ENCODE measurements at places on chromosomes 1 and 21.

- no peak for DNase-seq
Observed at GRCh38 chr1:171940368-171940767, 99.1 kb downstream of the DNM3 start.

GRCh38 chr1:91349524-91349923, 55.1 kb downstream of the HFM1 start:
- no peak for DNase-seq

DNA sequence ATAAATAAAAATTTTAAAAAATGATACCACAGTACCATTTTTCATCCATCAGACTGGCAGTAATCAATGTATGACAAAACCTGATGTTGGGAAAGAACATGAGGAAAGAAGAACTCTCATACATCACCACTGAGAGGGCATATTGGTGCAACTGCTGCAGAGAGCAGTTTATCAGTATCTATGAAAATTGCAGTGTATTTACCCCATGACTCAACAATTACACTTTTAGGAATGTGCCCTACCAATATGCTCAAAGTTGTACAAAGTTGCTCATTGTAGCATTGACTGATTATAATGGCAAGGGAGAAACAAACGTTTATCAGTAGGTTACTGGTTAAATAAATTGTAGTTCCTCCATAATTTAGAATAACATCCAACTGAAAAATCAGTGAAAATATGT, 36.7 kb downstream of the CATSPERE start:
- DNase-seq, result no peak

- DNase-seq, result no peak
Observed at GRCh38 chr1:30965924-30966599, 57.5 kb upstream of the SDC3 start.

DNA sequence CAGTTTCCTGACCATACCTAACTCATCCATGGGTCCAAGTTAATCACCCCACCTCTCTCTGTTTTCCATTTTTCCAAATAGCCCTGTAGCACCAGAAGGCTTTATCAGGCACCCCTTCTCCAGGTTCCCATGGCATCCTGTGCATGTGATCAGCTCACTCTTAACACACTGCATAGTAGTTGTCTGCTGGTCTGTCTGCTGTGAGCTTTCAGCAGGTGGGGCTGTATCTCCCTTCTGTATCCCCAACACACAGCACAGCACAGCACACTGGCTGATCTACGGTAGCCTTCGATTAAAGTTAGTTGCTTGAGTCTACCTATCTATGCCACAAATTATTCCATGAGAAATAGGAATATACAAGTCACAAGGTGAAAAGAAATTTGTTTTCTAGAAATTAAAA, 54.3 kb upstream of the C1orf198 start:
- no peak for DNase-seq

GRCh38 chr1:85894651-85895050, 186.4 kb upstream of the ZNHIT6 start:
- DNase-seq, result no peak

GRCh38 chr1:7171168-7171567, 385.9 kb downstream of the CAMTA1 start:
- no peak for DNase-seq

DNA sequence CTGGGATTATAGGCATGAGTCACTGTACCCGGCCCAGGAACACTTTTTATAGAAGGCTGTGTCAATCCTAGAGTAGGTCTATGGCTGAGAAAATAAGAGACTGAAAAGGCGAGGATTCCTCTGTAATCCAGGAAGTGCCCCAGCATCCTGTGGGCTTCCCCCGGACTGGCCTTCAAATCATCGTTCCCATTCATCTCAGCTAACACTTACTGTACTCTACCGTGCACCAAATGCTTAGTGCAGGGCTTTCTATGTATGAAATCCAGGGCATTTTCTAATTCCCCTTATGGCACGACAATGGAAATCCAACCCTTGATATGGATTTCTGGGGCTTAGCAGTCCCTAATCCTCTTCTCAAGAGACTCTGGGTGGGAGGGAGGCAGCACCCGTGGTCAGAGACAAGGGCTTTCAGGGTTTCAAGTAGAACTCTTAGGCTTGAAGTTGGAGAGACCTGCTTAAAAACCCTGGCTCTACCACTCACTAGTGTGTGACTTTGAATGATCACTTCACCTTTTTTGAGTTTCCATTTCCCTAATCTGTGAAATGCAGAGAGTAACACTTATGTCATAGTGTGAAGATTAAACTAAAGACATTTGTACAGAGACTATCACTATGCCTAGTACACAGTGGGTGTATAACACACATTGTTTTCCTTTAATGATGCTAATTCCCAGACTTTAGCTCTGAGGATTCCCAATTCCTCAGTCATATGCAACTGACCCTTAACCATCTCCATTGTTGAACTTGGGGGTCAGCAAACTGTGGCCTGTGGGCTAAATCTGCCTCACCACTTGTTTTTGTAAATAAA, 20.3 kb downstream of the MECR start:
- no peak for DNase-seq

DNA sequence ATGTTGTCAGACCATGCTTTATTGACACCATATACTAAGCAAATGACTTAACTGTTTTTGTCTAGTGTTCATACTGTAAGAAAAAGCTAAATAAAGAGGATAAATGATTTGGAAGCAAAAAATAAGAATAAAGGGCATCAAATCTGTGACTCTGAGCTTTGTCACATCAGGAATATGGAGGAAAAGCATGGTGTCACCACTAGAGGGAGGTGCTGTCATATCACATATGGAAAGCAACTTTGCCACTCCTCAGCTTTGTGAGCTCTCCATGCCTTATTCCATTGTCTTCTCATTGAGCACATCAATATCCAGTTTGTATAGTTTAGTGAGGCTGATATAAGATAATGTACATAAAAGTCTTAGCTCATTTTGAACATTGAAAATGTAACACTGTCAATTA, 20.8 kb upstream of the GBP1 start:
- no peak for DNase-seq

DNA sequence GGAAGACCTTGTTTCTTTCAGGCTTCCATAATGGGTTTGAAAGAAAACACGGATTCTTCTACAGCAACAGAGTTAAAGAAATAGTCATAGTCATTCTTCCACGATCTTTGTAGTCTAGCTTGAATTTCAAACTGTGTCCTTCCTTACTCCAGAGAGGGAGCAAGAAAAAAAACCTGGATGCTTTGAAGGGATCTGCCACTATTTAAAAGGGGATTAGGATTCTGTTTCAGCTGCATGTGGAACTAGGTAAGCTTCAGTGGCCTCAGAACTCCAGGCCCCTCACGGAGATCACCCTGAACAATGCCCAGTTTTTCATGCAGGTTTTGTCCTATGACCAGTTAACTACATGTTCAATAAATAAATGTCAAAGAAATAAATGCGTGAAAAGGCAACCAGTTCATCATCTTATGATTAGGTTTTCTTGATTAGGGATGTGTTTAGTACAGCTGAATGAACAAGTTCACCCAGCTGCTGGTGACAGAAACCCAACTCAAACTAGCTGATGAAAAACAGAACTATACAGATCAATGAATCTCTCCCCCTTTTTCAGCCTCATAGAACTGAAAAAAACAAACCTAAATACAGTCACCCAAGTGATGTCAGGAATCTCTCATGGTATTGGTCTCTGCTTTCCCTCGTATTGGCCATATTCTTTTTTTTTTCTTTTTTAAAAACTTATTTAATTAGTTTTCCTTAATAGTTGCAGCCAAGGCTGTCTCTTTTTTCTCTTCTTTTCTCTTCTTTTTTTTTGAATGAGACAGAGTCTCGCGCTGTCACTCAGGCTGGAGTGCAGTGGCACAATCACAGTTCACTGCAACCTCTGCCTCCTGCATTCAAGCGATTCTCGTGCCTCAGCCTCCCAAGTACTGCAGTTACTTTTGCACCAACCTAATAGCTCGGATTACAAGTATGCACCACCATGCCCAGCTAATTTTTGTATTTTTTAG, 14.6 kb upstream of the MPZL1 start:
- DNase-seq, result no peak

- DNase-seq, result no peak
Observed at GRCh38 chr21:34035619-34036354, 37.6 kb upstream of the MRPS6 start.

DNA sequence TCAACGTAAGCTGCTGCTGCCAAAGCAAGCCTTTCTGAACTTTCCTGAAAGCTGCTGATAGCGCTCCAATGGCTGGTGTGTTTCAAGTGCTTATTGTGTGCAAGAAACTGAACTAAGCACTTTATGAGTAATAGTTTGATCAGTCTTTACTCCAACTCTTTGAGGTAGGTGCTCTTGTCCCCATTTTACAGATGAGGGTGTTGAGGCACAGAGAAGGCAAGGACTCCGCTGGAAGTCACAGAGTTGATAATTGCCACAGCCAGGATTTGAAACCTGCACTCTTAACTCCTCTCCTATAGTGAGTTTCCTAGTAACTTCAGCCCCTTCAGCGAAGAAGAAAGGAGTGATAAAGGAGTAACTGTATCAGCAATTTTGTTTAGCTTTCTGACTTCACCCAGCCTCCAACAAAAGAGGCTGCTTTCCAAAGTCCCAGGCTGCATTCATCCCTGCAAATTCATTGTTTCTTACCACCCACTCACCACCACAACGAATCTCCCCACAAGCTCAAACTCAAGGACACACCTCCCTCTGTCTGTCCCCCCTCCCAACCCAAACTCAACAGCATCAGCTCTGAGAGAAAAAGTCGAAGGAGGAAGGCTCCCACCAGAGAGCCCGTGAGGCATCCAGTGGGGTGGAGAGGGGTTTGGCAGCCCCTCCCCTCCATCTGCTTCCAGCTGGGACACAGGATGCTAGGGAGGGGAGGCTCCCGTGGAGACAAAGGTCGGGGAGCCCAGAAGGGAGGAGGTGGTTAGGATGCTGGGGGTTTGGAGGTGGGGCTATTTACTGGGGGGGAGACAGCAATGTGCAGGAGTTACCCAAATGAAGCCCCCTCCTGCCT, 139.6 kb downstream of the NAV1 start:
- DNase-seq, result no peak

- no peak for DNase-seq
Observed at GRCh38 chr1:61111084-61112004, 29.0 kb downstream of the NFIA start.

DNA sequence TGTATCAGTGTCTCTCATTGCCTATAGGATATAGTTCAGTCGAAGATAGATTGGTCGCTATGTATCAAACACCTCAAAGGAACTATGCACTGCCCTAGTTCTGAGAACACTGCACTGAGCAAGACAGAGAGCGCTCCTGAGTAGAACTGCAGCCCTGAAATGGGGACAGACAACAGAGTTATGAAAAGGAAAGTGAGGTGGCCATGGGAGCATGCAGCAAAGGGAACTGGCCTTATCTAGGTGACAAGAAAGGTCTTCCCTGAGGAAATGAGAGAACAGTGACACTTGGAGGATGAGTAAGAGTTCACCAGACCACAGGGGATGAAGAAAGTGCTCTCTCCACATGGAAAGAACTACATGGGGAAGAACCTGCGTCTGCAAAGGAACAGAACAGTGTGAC, 7.5 kb upstream of the G0S2 start:
- DNase-seq, result no peak

All from liver (tissue), 10 donors.